ENCODE measurements at places on chromosomes 5 and 9. TPM values are rescaled to one million over a fixed set of nuclear protein-coding genes. Genes with fewer than 3 reads are reported as not detected.

AUH gene
- total RNA-seq, result 5.6 TPM

FGF10 gene
- total RNA-seq, result not detected

IL5 gene
- not detected for total RNA-seq

PCDHGC3 gene
- 18.0 TPM for total RNA-seq

NR2F1 gene
- total RNA-seq, result 14.1 TPM

PITX1 gene
- total RNA-seq, result not detected

ERBIN gene
- total RNA-seq, result 36.2 TPM

TRPM3 gene
- total RNA-seq, result 0.05 TPM

SPINK6 gene
- total RNA-seq, result not detected

ADRB2 gene
- total RNA-seq, result 13.3 TPM

ANKRD31 gene
- total RNA-seq, result not detected

ANP32B gene
- 17.7 TPM for total RNA-seq

BARHL1 gene
- not detected for total RNA-seq

TAF11L9 gene
- total RNA-seq, result not detected

MSMP gene
- total RNA-seq, result 1.0 TPM

SLU7 gene
- total RNA-seq, result 41.4 TPM

BTNL8 gene
- total RNA-seq, result not detected

CDO1 gene
- total RNA-seq, result 0.15 TPM

FOXD4L5 gene
- total RNA-seq, result not detected

TSTD2 gene
- total RNA-seq, result 8.3 TPM

FCN2 gene
- total RNA-seq, result not detected

ZNF883 gene
- total RNA-seq, result 0.25 TPM

STPG3 gene
- total RNA-seq, result not detected

F12 gene
- 1.4 TPM for total RNA-seq

PTGDS gene
- not detected for total RNA-seq

ZSWIM6 gene
- total RNA-seq, result 5.7 TPM

TMEM8B gene
- total RNA-seq, result 0.27 TPM

All from mammary microvascular endothelial cell (primary cell).